ENCODE measurements at places on chromosomes 1 and 21.

DNA sequence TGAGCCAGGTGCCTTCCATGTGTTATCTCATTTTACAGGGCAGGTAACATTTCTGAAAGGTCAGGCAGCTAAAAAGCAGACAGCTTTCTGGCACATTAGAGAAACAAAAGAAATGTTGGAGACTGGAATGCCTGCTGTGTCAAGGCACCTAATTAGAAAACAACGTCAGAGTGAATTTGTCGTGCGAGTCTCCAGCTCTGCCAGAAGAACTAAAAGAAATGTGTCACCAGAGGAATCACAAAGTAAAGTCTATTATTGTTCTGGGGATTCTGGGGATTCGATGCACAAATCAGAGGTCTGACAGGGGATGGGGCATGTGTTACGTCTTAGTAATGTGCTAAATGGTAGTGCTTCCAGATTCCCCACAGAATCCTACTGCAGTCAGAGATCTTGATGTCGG, 89.3 kb downstream of the EDEM3 start:
- DNase-seq, result no peak
- peaks cover 13% of the 10 kb centered on the region for H3K4me1 ChIP-seq
- H3K27ac ChIP-seq, result no peak overlapping the region

DNA sequence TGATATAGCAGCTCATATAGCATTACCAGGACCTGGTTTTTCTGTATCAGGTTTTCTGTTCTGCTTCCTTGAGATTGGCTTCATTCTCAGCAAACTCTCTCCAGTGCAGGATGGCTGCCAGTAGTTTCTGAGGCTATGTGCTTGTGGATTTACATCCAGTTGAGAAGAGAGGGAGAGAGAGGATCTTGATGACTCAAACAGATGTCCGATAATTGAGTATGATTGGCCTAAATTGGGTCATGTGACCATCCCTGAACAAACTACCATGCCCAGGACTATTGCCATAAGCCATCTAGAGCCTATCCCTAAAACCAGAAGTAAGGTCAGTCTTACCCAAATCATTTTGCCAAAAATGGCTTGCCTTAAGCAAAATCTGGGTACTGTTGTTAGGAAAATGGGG, 18.1 kb upstream of the PSMA5 start:
- no peaks in the 10 kb centered on the region for H3K4me1 ChIP-seq
- no peak overlapping the region for H3K27ac ChIP-seq
- H3K36me3 ChIP-seq, result no peaks in the 10 kb centered on the region
- H3K4me3 ChIP-seq, result no peak overlapping the region
- H3K27me3 ChIP-seq, result peaks cover 25% of the 10 kb centered on the region

DNA sequence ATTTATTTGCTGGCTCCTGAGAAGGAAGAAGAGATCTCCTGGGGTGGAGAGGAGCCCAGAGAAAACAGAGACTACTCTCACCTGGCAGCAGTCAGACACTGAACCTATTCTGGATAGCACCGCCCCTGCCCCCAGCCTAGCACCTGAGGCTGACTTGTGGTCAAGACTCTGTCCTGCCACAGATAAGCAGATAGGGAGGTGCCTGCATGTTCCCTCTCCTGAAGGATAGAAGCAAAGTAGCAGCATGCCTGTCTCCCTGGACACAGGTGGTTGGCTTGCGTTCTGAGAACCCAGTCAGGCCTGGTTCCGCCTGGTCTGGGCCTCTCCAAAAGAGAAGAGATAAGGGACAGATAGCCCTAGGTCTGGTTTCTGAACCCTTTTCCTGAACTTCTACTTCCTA, 1.3 kb upstream of the EFNA3 start:
- H3K4me1 ChIP-seq, result no peaks in the 10 kb centered on the region
- H3K36me3 ChIP-seq, result no peaks in the 10 kb centered on the region
- H3K27ac ChIP-seq, result no peak overlapping the region
- H3K4me3 ChIP-seq, result no peak overlapping the region
- peak; percentile 66 for DNase-seq

GRCh38 chr21:39066829-39067780, 116.1 kb downstream of the PSMG1 start:
- H3K27ac ChIP-seq, result no peak overlapping the region
- peak overlapping the region; percentile 2 for H3K4me3 ChIP-seq
- H3K27me3 ChIP-seq, result no peaks in the 10 kb centered on the region
- peaks cover 11% of the 10 kb centered on the region for H3K4me1 ChIP-seq
- no peaks in the 10 kb centered on the region for H3K36me3 ChIP-seq

DNA sequence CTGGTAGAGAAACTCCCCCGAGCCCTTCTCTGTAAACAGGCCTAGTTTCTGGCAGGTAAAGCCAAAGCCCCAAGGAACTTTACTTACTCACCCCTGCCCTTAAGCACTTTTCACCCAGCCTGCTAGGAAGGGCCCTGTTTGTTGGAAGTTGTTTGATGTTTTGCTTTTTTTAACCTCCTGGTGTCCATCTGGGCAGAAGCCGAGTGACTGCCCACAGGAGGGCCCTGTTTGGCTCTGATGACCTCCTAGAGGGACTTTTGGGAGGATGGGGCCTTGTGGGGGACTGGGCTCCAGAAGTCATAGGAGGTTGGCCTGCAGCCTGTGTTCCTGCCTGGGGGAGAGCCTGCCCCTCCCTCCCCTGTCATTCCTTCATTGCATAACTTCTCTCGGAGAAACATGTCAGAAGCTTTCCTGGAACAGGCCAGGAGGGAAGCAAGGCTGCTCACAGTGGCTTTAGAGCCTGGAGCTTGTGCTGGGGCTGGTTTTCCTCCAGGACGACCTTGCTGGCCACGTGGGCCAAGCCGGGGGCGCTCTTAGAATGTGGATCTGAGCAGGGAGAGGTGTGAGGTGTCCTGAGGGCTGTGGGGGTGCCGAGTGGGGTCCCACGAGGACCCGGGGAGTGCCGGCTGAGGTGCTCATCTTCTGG, 33.9 kb downstream of the COQ8A start:
- no peaks in the 10 kb centered on the region for H3K36me3 ChIP-seq
- H3K27ac ChIP-seq, result peak overlapping the region; percentile 17
- no peaks in the 10 kb centered on the region for H3K27me3 ChIP-seq
- no peak overlapping the region for H3K4me3 ChIP-seq

GRCh38 chr1:167440776-167441175, 77.6 kb downstream of the CD247 start:
- H3K4me3 ChIP-seq, result no peak overlapping the region
- H3K36me3 ChIP-seq, result no peaks in the 10 kb centered on the region
- H3K4me1 ChIP-seq, result no peaks in the 10 kb centered on the region

DNA sequence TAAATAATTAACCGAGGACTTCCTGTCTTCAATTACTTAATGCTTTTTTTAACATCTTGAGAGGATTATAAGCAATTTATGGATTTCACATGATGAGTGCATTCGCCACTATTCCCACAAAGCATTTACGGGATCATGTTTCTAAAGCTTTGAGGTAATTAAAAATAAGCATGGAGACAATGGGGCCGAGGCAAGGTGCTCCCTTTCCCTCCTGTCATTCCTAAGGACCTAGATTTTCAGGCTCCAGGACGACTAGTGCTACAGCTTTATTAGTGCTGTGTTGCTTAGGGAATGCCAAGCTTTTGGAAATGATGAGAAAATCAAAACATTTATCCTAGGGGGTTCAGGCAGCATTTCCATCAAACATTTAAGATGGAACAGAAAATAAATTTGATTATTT, 209.2 kb downstream of the KCTD3 start:
- H3K4me3 ChIP-seq, result no peak overlapping the region
- DNase-seq, result no peak
- peaks cover 7% of the 10 kb centered on the region for H3K4me1 ChIP-seq
- no peaks in the 10 kb centered on the region for H3K36me3 ChIP-seq
- no peak overlapping the region for H3K27ac ChIP-seq
- no peaks in the 10 kb centered on the region for H3K27me3 ChIP-seq

- peak overlapping the region; percentile 98 for H3K4me3 ChIP-seq
- H3K27me3 ChIP-seq, result peaks cover 24% of the 10 kb centered on the region
- peaks cover 17% of the 10 kb centered on the region for H3K36me3 ChIP-seq
- H3K4me1 ChIP-seq, result peaks cover 11% of the 10 kb centered on the region
- DNase-seq, result no peak
- peak overlapping the region; percentile 67 for H3K27ac ChIP-seq
These were observed 430 bp downstream of the BTG2 start for GRCh38 chr1:203305809-203306088.

DNA sequence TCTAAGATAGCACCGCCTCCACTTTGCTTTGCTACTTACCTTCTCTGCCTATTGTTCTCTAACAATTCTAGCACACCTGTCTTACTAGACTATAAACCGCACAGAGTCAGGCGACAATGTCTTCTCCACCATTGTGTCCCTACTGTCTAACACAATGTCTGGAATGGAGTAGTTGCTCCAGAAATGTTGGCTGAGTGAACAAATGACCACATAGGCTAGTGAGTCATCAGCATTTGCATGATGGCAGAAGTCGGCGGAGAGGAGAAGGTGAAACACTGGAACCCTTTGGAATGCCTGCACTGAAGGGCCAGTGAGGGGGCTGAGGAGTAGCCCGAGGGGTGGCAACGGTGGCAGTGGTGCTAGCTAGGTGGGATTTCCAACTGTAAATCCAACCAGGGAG, 14.0 kb upstream of the PABPC4 start:
- no peak overlapping the region for H3K27ac ChIP-seq
- no peaks in the 10 kb centered on the region for H3K36me3 ChIP-seq
- DNase-seq, result no peak
- no peak overlapping the region for H3K4me3 ChIP-seq

- DNase-seq, result no peak
- no peaks in the 10 kb centered on the region for H3K4me1 ChIP-seq
- H3K36me3 ChIP-seq, result no peaks in the 10 kb centered on the region
- no peak overlapping the region for H3K4me3 ChIP-seq
These were observed 5.6 kb downstream of the TBX19 start for GRCh38 chr1:168285971-168286927.

DNA sequence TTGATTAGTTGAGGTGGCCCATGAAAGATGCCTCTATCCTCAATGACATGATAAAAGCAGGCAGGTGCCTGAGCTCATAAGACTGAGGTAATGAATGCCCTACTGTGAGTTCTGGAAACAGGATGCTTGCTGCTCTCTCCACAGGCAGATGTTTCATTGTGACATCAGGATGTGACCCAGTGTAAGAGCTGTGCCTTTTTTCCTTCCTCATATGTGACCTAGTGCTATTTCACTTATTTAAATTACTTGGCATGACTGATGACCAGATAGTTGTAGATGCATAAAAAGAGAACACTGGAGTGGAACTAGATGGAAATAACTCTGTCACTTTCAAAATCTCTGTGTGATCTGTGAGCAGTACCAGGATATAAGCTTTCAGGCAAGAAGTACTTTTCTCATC, 31.9 kb downstream of the KIF14 start:
- H3K27me3 ChIP-seq, result no peaks in the 10 kb centered on the region
- no peak for DNase-seq
- H3K27ac ChIP-seq, result no peak overlapping the region
- no peaks in the 10 kb centered on the region for H3K4me1 ChIP-seq
- peaks cover 59% of the 10 kb centered on the region for H3K36me3 ChIP-seq

- no peaks in the 10 kb centered on the region for H3K36me3 ChIP-seq
- no peak overlapping the region for H3K27ac ChIP-seq
- peak; percentile 87 for DNase-seq
- no peak overlapping the region for H3K4me3 ChIP-seq
These were observed 19.9 kb downstream of the INSRR start for GRCh38 chr1:156838972-156839371.

GRCh38 chr21:16323596-16323995, 593.8 kb downstream of the USP25 start:
- H3K4me3 ChIP-seq, result no peak overlapping the region
- no peaks in the 10 kb centered on the region for H3K36me3 ChIP-seq
- no peak for DNase-seq
- H3K27ac ChIP-seq, result no peak overlapping the region

DNA sequence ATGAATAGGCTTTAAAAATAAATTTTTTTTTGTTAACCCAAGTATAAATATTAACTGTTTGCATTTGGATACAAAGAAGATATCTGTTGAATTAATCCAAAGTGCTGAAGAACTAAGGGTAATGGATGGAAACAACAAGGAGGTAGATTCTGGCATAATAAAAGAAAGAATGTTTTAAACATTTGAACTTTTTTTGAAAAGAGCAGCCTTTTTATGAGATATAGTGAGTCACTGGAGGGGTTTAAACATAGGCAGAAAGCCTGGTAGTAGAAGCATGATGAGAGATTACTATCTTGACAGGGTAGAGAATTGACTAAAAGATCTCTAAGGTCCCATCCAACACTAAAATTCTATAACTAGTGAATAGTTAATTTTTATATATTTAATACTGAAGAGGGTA, 2.7 kb downstream of the MIER1 start:
- H3K4me1 ChIP-seq, result peaks cover 4% of the 10 kb centered on the region
- H3K27ac ChIP-seq, result no peak overlapping the region
- no peak for DNase-seq
- H3K4me3 ChIP-seq, result peak overlapping the region; percentile 87

DNA sequence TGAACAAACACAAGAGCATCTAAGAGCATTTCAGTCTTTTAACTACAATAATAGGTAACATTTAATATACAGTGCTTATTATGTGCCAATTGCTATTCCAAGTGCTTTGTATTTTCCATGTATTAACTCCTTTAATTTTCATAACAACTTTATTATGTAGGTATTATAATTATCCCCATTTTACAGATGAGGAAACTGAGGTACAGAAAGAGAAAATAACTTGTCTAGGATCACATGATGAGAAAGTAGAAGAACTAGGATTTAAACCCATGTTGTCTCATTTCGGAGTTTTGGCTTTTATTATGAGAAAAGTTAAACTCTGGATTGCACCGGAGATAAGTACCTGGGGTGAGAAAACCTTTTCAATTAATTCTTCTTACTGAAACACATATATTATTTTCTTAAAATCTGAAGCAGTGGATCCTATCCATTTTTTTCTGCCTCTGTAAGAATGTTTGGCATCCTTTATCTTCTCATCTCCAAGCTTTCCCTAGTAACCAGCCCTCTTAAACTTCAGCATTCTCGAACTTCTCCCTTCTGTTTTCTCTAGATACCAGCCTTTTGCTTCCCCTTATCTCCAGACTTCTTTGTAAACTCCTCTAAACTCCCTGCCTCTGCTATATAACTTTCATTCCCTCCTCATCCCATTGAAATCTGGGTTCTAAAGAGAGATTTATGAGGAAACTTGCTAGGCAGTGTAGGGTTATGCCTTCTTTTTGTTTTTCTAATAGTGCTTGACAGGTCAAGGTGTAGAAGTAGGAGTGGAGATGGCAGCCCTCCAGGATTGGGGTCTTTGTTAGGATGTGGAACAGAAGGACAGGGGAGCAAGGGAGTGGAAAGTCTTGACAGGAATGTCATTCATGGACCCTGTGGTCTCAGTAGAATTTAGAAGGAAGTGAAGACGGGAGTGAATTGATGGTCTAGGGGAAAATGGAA, 28.3 kb downstream of the POU2F1 start:
- no peak for DNase-seq
- H3K27me3 ChIP-seq, result no peaks in the 10 kb centered on the region
- no peaks in the 10 kb centered on the region for H3K4me1 ChIP-seq
- no peak overlapping the region for H3K27ac ChIP-seq
- no peak overlapping the region for H3K4me3 ChIP-seq

GRCh38 chr1:66160719-66161118, 368.0 kb downstream of the PDE4B start:
- no peak for DNase-seq
- H3K4me3 ChIP-seq, result no peak overlapping the region
- no peaks in the 10 kb centered on the region for H3K27me3 ChIP-seq
- no peak overlapping the region for H3K27ac ChIP-seq
- no peaks in the 10 kb centered on the region for H3K4me1 ChIP-seq

- H3K27ac ChIP-seq, result no peak overlapping the region
- no peak overlapping the region for H3K4me3 ChIP-seq
- H3K36me3 ChIP-seq, result no peaks in the 10 kb centered on the region
- H3K27me3 ChIP-seq, result no peaks in the 10 kb centered on the region
These were observed 26.5 kb upstream of the TRIM45 start for GRCh38 chr1:117147856-117148588.
